Memory B cell (primary cell): ENCODE measurements at places on chromosomes 5 and 9.

DNA sequence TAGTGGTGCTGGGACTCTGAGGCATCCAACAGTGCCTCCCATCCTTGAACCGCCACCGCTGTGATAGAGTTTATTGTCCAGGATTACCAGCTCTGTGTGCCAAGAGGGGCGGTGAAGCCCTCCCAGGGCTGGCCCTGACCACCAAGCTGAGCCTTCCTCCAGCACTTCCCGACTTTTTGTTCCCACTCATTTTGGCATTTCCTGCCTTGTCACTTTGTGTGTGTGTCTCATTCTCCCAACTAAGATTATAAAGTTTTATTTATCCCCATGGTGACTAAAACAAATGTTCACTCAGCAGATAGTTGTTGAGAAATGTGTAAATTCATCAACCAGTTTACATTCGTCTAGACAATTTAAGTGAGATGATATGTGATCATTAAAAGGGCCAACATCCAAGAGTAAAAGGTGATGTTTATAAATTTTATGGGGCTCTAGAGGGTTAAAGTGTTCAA, 2.5 kb downstream of the F2R start:
- DNase-seq, result no peak

DNA sequence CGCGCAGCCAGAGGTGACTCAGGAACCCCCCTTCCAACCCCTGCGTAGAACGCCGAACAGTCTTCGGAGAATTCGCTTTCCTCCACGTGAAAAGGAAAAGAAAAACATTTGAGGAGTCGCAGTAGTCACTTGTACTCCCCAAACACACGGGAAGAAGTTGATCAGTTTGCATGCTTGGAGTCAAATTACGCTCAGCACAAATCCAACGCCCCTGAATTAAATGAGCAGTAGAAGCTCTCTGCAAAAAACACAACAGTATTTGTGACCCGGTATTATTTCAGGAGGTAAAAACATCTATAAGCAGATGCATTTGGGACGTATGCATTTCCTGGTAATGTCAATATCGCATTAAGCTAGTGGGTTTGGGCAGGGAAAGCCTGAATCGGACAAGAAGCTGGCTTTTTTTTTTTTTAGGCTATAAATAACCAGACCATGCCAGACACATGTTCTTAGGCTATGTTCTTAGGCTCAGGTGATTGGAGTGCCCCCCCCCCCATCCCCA, 854 bp upstream of the ARL15 start:
- no peak for DNase-seq

- no peak for DNase-seq
Observed at GRCh38 chr5:135182675-135183074, 148.6 kb upstream of the PITX1 start.

DNA sequence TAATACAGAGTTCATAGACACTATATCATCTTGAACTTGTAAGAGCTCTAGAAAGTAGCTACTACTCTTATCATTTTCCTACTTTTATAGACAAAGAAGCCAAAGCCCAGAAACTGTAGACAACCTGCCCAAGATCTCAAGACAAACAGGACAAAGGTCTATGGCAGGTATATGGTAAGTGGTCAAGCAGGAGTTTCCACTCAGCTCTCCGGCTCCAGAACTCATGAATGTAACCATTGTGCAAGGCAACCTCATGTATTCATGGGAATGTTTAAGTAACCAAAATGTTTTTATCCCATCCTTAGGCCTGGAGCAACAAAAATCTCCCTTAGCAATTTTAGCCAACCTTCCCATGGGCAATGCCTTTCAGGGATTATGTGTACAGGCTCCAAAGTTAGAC, 163.4 kb upstream of the PUM3 start:
- no peak for DNase-seq

GRCh38 chr5:11903614-11904264, 507 bp downstream of the CTNND2 start:
- DNase-seq, result no peak

GRCh38 chr5:19902316-19902934, 85.6 kb downstream of the CDH18 start:
- no peak for DNase-seq

DNA sequence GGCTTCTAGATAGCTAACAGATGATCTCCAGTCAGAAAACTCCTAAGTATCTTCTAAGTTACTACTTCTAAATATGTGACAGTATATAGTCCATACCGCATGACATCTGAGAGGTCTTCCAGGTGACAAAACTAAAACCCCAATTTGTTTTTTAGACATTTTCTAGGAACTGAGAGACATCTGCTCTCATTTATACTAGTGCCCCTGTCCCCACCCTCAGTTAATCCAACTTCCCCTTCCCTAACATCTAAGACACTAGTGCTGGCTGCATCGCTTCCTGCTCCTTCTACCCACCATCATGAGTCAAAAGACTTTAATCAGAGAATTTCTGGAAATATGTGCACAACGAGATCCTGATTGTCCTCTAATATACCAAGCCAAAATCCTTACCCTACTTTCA, 37.9 kb downstream of the FBXW11 start:
- no peak for DNase-seq

- DNase-seq, result peak; percentile 30
Observed at GRCh38 chr5:115544043-115544435, 536 bp downstream of the FEM1C start.

- DNase-seq, result no peak
Observed at GRCh38 chr5:1745796-1746370, 53.8 kb downstream of the MRPL36 start.

- no peak for DNase-seq
Observed at GRCh38 chr5:143521846-143522400, 118.4 kb upstream of the NR3C1 start.

DNA sequence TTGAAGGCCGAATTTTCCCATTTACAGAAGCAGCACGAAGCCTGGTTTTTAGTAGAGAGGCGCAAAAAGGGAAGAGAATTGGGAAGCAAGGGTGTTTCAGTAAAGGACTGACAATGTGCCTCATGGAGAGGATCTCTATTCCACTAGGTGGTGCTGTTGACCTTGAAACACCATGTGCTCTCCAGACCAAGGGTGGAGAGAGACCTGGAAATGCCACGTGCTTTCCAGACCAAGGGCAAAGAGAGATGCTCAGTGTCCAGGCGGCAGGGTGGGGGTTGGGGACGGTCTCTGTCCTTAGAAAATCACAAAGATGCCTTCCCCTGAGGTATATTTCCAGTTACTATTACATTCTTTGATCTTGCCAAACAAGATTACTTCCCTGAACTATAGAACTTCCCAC, 425.3 kb downstream of the CSNK1G3 start:
- DNase-seq, result peak; percentile 25
